Cortex of kidney (tissue), 1 donor: ENCODE measurements at places on chromosomes 7 and 10.

DNA sequence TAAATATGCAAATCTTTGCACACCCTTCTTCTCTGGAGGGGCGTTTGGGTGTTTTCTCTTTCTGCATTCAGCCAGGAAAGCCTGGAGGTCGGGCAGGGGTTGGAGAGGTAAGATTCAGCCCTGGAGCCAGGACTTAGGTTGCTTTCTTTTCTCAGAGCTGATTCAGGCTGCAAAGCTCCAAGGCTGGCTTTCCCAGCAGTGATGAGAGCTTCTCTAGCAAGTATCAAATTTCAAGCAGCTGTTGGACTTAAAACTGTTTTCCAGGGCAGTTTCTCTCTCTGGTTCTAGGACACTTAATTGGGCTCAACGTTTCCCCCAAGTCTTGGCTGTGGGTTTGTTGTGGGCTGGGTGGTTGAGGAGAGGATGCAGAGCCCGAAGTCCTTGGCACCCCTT lies 608 bp downstream of the AKR1B10 start:
- no peak for DNase-seq

GRCh38 chr7:70681469-70682350 lies 450.2 kb upstream of the GALNT17 start:
- no peak for DNase-seq

DNA sequence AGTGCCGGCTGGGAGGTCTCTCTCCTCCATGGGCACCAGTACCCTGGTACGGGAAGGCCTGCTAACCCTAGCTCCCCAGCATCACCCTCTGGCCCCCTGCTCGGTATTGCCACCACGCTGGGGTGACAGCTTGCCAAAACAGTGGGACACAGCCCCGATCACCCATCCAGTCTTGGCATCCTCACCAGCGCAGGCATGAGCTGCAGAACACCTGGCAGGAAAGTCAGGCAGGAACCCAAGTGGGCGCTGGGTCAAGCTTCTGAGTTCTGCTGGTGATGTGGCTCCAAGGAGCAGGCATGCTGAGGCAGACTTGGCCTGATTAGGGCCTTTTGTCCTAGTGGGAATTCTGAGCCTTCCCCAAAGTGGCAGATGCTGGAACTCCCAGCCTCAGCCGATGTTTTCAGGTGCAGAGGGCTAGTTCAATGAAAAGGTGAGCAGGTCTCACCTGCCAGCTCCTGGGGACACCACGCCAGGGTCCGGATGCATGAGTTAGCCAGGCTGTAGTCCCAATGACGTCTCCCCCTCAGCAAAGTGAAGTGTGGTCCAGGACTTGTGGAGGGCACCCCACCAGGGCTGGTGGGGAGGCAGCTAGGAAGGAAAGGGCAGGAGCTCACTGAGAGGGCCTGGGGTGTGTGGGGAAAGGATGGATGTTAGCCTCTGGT lies 8.5 kb upstream of the ZNF22 start:
- DNase-seq = no peak

- DNase-seq = no peak
Observed at GRCh38 chr10:52883996-52884871, 111.7 kb upstream of the MBL2 start.

- DNase-seq = no peak
Observed at GRCh38 chr7:32037650-32038198, 32.5 kb downstream of the PDE1C start.

GRCh38 chr7:3192669-3193068 lies 108.4 kb upstream of the SDK1 start:
- no peak for DNase-seq

GRCh38 chr10:29987471-29987870 lies 71.9 kb downstream of the JCAD start:
- DNase-seq = no peak
